ENCODE measurements at places on chromosomes 3 and 15.
A peak's percentile ranks its signal among the peaks of the same experiment; 100 is the strongest.

GRCh38 chr3:124172816-124173215, 180.9 kb upstream of the ROPN1 start:
- no peak for DNase-seq

- DNase-seq, result no peak
Observed at GRCh38 chr3:100319951-100320350, 14.6 kb upstream of the NIT2 start.

GRCh38 chr3:11164607-11165006, 10.3 kb downstream of the HRH1 start:
- no peak for DNase-seq

GRCh38 chr3:47571391-47572175, 7.1 kb downstream of the CSPG5 start:
- DNase-seq, result no peak

- DNase-seq, result no peak
Observed at GRCh38 chr3:51721062-51721745, 14.3 kb downstream of the GRM2 start.

DNA sequence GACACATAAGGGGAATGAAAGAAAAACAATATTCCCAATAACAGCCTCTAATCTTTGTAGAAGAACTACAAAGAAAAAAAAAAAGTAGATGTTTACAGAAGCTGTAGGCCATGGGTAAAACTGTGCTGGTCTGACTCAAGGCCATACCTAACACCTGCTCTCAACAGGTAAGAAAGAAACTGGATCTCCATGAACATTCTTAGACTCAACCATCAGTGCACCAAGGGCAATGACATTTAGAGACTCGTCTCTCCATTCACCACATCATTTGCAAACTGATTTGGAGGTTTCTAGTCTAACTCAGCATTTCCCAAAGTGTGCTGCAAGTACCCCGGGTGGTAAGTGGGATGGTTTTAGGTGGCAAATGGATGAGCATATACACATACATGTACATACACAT, 164.2 kb downstream of the FOXP1 start:
- no peak for DNase-seq

DNA sequence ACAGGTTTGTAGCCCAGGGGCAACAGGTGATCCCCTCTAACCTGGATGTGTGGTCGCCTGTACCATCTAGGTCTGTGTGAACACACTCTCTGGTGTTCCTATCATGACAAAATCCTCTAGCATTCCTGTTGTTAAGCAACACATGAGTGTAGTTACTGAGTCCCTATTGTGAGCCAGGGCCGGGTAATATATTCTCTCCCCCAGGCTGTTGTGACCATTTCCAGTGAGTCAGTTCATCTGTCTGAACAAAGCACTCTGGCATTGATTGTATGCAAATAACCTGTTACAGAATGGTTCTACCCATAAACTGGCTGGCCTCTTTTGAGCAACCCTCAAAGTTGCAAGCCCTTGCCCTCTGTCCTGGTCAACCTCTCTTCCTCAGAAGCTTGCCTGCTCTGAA, 2.6 kb upstream of the FLNB start:
- no peak for DNase-seq

- DNase-seq, result no peak
Observed at GRCh38 chr15:94740469-94740868, 509.1 kb downstream of the MCTP2 start.

DNA sequence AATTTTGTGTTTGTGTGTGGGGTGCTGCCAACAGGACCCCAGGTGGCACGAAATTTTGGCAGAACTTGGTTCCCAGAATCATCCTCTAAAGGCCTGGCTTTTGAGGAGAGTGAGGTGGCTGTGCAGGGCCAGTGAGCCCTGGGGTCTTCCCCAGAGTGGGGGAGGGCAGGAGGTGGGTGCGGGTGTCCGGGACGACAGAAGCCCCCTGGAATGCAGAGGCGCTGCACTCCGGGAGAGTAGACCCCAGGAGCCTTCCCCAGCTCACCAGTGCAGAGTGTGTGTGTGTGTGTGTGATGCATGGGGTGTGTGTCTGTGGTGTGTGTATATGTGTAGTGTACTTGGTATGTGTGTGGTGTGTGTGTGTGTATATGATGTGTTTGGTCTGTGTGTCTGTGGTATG, 44.4 kb upstream of the SEC13 start:
- DNase-seq, result no peak

DNA sequence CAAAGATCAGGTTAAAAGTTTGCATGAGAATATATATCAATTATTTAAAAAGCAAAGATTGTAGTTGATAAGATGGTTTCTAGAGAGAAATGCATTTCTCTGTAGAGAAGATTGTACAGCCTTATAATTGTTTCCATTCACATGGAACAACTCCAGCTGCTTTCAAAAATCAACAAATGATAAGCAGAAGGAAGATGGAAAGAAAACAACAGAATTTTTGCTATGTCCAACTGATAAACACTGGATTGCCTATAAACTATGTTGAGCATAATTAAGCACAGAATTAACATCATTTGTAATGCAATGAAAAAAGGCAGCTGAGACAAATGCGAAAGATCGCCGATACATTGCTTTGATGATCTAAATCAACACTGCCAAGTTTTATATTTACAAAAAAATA, 89.0 kb downstream of the C3orf85 start:
- DNase-seq, result no peak

- no peak for DNase-seq
Observed at GRCh38 chr3:45761831-45762230, 34.5 kb downstream of the SLC6A20 start.

DNA sequence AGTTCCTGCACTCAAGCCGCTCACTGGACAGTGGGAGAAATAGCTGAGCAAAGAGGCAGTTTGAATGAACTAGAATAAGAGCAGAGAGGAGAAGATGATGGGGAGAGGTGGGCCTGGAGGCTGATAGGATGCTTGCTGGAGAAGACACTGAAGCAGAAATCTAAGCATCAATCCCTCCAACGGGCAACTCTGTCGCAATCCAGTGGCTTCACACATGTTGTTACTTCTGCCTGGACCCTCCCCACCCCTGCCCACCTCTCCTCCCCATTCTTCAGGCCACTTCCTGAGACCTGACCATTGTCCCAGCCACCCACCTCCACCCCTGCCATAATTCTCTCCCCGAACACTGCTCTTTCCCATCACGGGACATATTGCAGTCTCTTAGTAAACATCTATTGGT, 76.0 kb downstream of the SRGAP3 start:
- no peak for DNase-seq

- peak; percentile 25 for DNase-seq
Observed at GRCh38 chr3:132343018-132343612, 25.9 kb downstream of the ACP3 start.

DNA sequence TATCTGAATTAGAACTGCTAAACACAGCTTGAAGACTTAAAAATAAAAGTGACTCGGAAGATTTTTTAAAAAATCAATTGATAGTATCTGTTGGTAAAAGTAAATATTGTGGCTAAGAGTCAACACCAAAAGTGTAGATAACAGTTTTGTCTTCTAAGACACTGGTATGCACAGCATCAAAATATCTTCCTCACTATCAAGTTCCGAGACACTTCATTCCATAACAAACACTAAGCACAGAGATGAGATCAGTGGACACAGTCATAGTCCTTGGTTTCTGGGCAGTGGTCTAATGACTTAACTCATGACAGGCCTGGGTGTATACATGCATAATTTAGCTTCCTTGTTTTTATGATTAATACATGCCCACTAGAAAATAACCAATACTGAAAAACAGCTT, 63.2 kb downstream of the PXYLP1 start:
- DNase-seq, result no peak

DNA sequence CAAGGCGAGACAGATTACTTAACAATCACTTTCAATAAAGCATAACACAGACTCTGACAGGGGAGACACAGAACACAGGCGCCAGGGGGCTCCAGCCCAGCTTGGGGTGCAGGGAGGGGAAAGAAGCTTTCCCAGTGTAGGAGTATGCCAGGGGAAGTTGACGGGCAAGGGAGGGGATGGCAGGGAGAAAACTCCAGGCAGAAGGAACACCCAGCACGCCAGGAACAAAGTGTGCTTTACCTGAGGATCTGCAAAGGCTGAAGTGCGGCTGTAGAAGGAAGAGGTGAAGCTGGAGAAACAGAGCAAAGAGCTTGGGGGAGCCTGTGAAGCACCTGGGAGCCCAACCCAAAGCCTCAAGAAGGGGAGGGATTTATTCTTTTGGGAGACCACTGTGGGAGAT, 12.1 kb downstream of the RGMA start:
- DNase-seq, result no peak

GRCh38 chr15:33111041-33111451, 83.5 kb downstream of the FMN1 start:
- no peak for DNase-seq

DNA sequence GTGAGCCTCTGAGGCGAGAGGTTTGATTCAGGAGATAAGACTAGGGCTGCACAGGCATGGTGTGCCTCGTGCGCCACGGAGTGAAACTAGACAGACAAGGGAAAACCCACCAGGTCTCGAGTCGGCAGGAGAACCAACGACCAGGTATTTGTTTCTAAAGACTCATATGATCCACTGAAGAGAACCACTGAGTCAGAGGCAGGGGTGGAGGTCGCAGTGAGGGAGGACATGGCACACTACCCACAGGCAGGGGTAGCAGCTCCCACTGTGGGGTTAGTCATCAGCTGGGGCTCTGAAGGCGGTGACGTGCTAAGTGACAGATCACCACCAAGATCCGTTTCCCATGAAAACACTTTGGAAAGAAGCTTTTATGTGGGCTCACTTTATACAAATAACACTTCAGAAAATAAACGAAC, 45.7 kb downstream of the CHSY1 start:
- peak; percentile 91 for DNase-seq

- no peak for DNase-seq
Observed at GRCh38 chr3:73411993-73412392, 212.7 kb downstream of the PDZRN3 start.

DNA sequence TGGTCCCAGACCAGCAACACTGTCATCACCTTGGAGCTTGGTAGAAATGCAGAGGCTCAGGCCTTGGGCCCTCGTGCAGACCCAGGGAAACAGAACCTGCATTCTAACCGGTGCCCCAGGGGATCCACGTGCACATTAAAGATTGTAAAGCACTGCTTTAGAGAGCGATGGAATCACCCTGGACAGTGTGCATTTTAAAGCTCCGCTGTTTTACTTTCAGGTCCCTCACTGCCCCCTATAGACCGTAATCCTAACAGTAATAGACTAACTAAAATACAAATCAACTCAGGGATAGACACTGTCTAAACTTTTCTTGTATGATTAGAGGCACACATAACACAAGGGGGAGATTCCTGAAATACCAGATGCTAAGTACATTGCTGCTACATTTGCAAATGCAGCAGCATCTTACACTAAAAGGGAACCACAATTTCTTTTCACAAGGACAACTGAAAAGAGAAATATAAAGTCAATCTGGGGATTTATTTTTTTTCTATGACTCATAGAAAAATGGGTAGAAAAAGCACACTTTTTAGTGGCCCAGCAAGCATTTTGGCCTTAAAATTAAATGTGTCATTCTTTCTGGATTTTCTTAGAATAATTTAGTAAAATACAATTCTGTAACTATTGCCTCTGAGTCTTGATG, 10.5 kb upstream of the SH3GL3 start:
- DNase-seq, result no peak

DNA sequence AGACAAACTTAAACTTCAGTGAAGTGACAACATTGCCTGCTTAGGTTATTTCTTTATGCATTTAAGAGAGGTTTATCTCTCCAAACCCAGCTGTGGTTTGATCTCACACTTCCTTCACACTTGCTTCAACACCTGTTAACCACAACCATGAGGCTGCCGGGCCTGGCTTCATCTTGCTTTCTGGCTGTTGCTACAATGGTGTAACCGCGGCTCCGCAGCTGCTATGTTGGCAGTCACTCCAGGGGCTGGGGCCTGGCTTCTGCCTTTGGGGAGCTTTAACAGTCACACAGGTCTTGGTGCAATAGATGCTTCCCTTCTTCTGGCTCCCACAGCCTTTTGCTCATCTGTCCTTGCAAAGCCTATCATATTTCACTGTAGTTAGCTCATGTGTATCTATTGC, 72.9 kb upstream of the MNS1 start:
- peak; percentile 62 for DNase-seq
